Gastrocnemius medialis (tissue), 4 donors: ENCODE measurements at places on chromosomes 12 and 14.
A peak's percentile ranks its signal among the peaks of the same experiment; 100 is the strongest.

DNA sequence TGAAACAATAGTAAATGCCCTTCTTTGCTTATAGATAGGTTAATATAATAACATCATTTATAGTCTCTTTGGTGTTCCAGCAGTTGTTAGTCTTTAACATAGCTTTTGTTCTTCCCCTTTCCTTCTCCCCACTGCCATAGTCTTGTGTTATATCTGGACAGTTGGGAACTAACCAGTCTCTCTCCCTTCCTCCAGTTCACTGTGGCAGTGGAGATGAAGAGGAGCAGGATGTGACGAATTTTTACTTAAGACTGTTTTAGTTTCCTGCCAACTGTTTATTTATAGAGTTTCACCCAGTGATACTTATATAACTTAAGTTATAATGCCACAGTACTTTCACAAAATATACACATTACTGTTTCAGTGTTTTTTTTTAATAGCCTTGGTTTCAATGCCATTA is 277.4 kb downstream of the PDZRN4 start:
- no peak for DNase-seq

- DNase-seq = no peak
These were observed 658.4 kb downstream of the MED13L start for GRCh38 chr12:115619061-115619460.

DNA sequence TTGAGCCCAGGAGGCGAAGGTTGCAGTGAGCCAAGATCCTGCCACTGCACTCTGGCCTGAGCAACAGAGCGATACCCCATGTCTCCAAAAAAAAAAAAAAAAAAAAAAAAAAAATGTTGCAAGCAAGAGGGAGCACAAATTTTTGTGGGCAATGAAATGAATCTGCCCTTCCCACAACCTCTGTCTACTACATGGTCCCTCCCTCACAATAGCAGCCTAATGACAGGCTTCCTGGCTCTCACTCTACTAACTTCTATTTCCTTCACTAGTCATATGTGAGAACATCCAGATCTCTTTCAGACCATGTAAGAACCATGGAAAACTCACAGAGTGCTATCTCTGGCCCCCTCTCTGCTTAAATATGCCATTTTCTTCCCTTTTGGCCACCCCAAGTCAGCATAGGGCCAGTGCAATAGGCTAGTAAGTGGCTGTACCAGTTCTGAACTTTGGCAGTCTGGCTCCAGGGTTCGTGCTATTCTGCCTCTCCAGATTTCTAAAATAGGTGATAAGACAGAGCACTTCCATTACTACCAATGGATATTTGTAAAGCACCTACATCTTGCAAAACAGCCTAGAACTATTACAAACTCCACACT is 7.1 kb downstream of the OSBPL8 start:
- no peak for DNase-seq

GRCh38 chr14:74591394-74591793 is 20.6 kb downstream of the LTBP2 start:
- DNase-seq = no peak

GRCh38 chr12:75706786-75707605 is 195.6 kb upstream of the KRR1 start:
- DNase-seq = no peak

DNA sequence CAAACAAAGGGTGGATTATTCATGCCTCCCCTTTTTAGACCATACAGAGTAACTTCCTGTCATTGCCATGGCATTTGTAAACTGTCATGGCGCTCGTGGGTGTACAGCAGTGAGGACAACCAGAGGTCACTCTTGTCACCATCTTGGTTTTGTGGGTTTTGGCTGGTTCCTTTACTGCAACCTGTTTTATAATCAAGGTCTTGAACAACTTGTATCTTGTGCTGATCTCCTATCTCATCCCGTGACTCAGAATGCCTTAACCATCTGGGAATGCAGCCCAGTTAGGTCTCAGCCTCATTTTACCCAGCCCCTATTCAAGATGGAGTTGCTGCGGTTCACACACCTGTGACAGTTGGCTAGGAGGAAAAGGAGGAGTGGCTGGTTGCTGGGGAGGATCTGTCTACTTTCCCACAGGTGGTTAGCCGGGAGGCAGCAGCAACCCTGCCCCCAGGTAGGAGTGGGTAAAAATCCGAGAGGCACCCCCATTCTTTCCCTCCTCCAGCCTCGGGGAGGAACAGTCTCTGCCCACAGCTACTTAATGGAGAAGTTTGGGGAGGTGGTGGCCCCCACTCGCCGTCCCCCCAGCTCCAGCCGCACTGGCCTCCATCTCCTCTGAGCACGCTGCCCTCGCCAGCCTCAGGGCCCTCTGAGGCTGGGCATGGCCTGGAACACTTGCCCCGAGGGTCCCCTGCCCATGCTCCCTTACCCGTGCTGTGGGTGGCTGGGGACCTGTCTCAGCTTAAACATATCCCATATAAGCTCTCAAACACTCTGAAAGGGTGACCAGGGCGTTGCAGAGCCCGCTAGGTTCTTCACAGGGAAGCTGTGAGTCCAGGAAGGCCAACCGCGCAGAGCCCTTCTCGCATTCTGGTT is 41.7 kb downstream of the SMIM41 start:
- no peak for DNase-seq

DNA sequence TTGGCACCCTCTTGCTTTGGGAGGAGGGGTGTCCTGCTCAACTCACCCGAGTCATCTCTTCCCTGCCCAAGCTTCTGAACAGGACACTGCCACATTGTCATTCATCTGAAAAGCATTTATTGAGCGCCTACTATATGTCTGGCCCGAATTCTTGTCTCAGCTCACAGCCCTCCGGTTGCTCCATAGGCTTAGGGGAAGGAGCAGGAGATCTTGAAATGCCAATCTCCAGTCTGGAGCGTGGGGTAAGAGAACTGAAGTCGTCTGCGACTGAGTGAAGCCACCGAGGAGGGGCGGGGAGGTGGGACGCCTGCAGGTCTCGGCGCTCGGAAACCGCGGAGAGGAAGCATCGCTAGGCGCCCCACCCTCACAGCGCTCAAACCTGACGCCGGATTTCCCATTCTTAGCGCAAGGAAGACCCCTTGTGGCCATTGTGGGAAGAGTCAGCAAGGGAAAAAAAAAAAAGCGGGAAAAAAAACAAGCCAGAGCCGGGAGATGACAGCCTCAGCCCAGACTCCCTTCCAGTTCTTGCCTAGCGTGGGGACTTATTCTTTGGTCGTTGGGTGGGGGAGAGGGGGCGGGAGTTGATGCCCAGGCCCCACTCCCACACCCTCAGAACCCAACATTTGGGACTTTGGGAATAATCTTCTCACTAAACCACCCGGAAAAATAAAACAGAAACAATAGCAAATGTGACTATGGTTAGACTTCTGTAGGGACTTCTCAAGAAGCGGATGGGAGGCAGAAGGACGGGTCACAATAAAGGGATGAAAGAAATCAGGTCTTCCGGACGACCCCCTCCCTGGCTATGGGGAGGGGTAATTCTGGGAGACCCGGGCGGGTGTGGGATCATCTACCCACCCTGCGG is 28.2 kb upstream of the SMUG1 start:
- peak; percentile 32 for DNase-seq

DNA sequence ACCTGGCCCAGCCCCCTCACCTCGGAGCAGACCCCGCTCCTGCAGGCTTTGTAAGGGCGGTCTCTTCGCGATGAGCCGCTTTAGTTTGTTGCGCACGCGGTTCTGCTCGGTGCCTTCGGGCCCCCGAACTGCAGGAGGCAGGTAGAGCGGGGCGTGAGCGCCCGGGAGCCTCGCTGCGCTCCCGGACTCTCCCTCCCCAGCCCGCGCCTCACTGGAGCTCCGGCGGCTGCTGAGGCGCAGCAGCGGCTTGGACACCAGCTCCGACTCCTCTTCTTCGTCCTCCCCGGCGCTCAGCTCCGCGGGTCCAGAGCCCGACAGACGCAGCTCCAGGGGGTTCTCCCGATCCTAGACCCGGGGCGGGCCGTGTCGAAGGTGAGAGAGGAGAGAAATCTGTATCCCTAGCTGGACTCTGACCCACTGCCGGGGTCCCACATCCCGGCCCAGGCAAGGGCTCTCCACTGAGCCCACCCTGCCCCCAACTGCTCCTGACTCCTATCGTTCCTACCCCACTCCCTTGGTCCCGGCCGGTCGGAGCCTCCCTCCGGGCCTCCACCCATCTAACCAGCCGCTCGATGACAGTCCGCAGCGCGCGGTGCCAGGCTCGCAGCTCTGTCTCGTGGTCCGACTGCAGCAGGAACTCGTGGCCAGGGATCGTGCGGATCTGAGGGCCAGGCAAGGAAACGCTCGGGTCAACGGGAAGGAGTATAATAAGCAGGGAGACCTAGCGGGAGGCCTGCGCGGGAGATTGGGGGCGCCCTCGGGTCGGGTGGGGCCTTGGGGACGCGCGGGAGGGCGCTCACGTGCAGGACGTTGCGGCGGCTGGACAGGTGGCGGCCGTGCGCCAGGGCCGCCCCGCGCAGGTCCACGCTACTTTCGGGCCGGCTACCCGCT is 4.2 kb downstream of the ARHGAP9 start:
- DNase-seq = no peak

DNA sequence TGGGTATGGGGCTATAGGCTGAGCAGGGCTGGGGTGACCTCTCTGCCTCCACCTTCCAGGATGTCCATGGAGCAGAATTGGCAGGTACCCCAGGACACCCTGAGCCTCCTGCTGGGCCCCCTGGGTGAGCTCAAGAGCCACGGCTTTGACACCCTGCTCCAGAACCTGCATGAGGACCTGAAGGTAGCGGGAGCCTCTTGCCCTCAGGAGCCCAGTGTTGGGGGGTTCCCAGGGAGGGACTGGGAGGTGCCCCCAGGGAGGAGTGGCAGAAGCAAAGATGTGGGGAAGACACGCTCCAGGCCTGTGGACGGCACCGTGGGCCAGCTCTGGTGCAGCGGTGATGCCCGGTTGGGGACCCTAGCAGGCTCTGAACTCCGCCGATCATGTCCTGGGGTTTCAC is 8.3 kb downstream of the TNFAIP2 start:
- DNase-seq = no peak

- peak; percentile 31 for DNase-seq
These were observed 715 bp upstream of the RAP1B start for GRCh38 chr12:68609998-68610369.

DNA sequence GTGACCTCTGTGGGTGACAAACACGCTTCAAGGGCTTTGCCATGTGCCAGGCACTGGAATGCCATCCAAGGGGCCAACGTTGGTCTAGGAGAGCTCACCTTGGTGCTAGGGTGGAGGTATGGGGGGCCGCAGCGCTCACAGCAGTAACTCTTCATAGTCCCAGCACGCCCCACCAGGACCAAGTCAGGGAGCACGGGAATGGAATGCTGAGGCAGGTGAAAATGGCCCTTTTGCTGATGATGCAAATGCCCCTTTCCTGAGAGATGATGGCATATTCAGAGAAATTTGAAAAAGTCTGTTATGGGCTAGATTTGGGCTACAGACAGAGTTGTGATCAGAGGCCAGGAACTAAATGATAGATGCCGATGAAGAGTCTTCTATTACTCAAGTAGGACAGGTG is 10.0 kb upstream of the FAM181A start:
- no peak for DNase-seq

GRCh38 chr14:103628684-103629502 is at the start of gene KLC1:
Gene KLC1, plus strand, starts transcription at chr14:103629211. Its CDS starts 25,354 bp downstream, at chr14:103654565.
- peak; percentile 80 for DNase-seq

GRCh38 chr12:130713581-130713991 is 2.5 kb downstream of the RIMBP2 start:
- no peak for DNase-seq

DNA sequence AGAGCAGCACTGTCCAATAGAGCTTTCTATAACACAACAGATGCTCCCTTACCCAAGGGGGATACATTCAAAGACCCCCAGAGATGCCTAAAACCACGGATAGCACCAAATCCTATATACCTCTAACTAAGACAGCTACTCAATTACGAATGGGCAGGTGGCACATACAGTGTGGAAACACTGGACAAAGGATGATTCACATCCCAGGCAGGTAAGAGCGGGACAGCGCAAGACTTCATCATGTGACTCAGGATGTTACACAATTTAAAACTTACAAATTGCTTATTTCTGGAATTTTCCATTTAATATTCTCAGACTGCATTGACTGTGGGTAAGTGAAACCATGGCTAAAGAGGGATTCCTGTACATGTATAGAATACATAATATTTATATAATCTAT is 5.5 kb upstream of the HCFC2 start:
- no peak for DNase-seq

GRCh38 chr12:42916143-42916542 is 326.6 kb upstream of the PRICKLE1 start:
- no peak for DNase-seq

- no peak for DNase-seq
These were observed 442.7 kb upstream of the NOVA1 start for GRCh38 chr14:27040552-27040951.

- no peak for DNase-seq
These were observed 8.1 kb upstream of the RABGGTA start for GRCh38 chr14:24279301-24280186.

DNA sequence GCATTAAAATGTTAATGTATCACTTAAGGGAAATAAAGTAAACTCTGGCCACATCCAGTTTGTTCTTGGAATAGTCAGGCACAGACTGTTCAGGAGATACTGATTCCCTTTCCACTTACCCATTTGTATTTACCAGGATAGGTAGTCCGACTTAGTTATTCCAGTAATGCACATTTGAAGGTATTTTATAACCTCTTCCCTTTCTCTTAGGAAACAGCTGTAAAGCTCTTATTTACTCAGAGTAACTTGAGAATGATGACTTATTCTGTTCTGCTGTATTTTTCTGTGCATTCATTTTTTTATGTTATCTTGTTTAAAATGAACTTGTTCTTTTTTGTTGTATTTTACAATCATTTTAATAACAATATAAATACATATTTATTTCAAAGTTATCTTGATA is 78.0 kb downstream of the METTL25 start:
- no peak for DNase-seq

DNA sequence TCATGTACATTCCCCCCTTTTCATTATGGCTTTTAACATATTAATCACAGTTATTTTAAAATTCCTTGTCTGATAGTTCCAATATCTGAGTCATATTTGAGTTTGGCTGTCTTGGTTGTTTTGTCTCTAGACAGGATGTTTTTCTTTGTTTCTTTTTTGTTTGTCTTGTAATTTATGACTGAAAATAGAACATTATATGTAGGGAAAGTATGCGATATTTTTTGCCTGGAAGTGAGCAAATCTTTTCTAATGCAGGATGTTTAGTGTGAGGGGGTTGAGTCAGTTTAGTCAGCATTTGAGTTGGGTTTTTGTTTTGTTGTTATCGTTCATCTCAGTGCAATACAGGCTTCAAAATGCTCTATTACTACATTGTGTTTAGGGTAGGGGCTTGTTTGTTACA is 239.7 kb downstream of the SNAPC1 start:
- DNase-seq = no peak

DNA sequence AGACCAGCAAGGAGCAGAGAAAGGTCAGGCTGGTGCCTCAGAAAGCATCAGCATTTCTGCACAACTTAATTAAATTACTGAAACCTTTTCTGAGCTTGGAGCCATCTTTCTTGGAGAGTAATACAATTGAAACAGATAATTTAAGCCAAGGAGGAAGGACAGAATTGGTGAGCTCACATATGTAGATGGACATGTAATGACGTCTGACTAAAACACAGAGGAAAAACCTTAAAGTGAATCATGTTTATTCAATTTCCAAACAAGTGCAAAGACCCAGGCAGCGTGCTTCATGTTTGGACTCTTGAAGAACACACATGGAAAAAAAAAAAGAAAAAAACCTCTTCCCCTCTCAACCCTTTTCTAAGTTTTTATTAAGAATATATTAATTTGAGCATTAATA is 19.0 kb downstream of the SUSD6 start:
- no peak for DNase-seq
